Fibroblast of skin of left quadriceps (primary cell): ENCODE measurements at places on chromosomes 6 and 20.

DNA sequence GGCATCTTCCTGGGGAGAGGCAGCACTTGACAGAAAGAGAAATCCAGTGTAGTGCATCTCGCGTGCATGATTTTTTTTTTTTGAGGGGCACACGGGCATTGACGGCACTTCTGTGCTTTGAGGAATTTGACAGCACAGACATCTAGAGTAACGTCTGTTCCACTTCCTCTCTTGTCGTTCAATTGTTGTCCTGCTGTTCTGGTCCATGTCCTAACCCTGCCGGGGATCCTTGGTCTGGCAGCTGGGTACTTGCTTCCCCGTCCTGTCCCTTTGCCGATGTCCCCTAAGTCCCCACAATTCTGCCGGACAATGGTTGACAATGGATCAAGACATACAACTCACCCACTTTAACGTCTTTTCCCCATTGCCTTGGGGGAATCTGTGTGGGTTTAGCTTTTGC lies 46.0 kb upstream of the NAA20 start:
- DNase-seq = no peak

DNA sequence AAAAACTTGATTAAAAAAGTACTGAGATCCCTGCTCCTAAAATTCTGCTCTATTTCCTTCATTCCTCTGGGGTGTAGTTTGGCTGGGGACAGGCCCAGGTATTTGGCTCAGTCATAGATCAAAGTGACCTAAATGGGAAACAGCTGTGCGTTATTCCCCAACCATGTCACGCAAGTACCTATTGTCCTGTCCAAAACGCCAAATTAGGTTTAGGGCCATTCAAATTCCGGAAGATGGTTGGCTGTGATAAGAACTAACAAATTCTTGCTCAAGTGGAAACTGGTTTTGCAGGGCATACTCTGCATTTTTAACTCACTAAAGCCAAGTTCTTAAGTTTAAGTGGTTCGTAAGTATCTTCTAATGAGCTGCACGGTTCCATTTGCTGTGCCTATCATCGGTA lies 147.6 kb upstream of the TMEM170B start:
- DNase-seq = no peak

GRCh38 chr6:105941621-105942412 lies 144.3 kb upstream of the PRDM1 start:
- DNase-seq = no peak

- peak; percentile 11 for DNase-seq
These were observed 39.2 kb downstream of the LIN28B start for GRCh38 chr6:104995989-104996617.

DNA sequence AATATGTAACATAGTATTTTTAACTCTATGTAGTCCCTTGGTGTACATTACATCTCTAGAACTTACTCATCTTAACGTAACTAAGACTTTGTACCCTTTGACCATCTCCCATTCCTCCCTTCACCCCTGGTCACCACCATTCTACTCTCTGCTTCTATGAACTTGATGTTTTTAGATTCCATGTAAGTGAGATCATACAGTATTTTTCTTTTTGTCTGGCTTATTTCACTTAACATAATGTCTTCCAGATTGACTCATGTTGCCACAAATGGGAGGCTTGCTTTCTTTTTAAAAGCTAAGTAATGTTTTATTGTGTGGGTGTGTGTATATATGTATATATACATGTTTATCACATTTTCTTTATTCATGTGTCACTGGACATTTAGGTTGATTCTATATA lies 55.8 kb downstream of the TMEM200A start:
- DNase-seq = peak; percentile 62

GRCh38 chr6:17032988-17033634 lies 68.7 kb upstream of the STMND1 start:
- DNase-seq = peak; percentile 86

- DNase-seq = no peak
These were observed 9.1 kb downstream of the ANKRD66 start for GRCh38 chr6:46755865-46756264.

DNA sequence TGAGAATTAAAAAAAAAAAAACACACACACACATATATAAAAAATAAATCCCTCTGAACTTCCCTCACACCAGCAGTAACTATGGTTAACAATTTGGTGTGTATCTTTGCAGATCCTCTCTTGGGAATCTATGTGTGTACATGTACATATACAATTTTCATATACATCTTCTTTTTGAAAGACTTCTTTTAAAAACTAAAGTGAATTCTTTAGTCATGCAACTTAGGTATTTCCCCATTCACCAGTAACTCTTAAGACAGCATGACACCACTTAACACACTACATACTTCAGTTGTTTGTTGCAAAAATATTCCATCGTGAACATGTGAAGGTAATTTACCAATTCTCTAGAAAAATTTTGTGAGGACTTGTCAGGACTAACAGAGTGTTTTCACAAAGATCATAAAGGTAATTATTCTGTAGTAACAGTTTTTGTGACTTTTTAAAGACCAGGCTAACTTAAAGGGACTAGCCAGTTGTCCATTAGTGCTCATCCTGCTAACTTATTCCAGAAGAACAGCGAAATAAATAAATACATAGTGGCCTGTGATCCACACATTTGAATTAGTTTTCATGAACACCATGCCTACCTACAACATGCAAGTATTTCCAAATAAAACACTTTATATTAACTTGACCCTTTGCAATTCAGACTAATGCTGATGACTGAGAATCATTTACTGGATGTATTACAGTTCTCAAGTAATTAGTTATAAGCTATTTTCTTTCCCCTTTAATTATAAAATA lies 12.1 kb downstream of the RBM39 start:
- no peak for DNase-seq

DNA sequence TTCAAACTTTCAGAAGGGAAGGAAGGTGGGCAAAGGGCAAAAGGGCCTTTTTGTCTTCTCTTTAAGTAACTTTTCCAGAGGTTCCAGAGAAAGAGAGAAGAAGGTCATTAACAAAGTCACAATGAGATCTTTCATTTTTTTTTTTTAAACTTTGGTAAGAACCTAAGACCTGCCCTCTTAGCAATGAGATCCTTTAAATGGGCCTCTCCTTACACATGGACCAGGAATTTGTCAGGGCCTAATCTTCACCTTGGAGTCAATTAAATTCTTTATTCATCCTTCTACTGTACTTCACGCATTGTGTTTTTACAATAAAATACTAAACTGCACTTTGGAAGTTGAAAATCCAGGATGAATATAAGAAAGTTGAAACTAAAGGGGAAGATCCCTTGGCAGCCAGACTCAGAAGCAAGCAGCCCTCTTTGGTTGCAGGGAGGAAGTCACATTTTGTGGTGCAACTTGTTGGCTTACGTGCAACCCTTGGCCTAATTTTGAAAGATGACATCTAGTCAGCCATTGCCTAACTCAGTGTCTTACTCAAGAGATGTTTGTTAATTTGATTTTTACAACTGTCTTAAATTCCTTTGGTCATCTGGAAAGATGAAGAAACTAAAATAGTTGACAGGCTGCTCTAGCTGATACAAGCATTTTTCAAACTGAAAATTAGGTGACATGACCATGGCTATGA lies 11.9 kb upstream of the TMEM170B start:
- peak; percentile 32 for DNase-seq

GRCh38 chr20:48008850-48009515 lies 223.7 kb upstream of the SULF2 start:
- DNase-seq = peak; percentile 90

- no peak for DNase-seq
These were observed 9.1 kb upstream of the MAP1LC3A start for GRCh38 chr20:34549291-34549928.
